T-helper 2 cell (primary cell): ENCODE measurements at places on chromosomes 7 and 10.

- no peak for DNase-seq
Measured at GRCh38 chr7:20385126-20385525, 54.4 kb downstream of the ITGB8 start.

DNA sequence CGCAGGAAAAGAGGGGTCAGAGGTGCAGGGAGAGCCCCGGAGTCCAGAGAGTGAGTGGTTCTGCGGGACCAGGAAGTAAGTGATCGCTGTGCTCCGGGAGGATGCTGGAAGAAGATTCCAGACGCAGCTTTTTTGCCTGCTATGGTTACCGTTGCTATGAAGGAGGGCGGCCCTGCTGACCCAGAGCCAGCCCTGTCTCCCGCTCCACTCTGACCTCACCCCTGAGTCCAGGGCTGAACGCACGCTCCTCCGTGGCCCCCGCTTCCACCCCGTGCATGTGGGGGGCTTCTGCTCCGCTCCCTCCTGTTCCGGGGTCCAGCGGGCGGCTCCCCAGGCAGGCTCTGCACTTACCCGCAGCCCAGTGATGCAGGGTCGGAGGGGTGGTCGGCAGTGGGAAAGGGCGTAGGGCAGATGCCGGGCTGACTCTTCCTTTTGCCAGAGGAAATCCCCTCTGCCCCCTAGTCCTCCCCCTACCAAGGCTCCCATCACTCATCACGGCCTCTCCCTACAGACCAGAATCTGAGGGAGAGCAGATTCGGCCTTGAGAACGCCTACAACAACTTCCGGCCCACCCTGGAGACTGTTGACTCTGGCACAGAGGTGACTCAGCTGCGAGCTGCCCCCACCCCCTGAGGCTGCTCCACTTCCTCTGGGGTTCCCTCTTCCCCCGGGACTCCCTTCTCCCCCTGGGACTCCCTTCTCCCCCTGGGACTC is 2.7 kb upstream of the MUC17 start:
- DNase-seq = peak; percentile 91

DNA sequence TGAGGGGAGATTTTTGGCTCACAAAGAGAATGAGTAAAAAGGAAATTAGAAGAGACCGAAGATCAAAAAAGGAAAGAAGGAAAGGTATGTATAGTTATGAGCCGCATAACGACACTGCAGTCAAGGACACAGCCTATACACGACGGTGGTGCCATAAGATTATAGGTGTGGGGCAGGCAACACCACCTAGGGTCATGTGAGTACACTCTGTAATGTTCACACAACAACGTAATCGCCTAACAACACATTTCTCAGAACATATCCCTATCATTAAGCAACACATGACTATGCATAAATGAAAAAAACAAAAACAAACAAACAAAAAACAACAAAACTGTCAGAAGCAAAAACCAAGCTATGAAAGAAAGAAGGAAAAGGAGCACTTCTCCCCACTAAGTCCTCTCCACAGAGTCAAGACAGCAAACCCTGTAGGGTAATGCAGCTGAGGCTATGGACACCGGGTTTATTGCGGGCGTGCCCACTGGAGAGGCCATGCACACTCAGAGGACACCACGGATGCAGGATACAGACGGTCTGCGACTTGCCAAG is 45.1 kb downstream of the PIP4K2A start:
- no peak for DNase-seq

- no peak for DNase-seq
Measured at GRCh38 chr7:28908775-28909174, 49.4 kb downstream of the TRIL start.
